ENCODE measurements at places on chromosomes 11 and 22.

GRCh38 chr11:45142241-45143055 is 4.0 kb upstream of the PRDM11 start:
- DNase-seq = no peak

- DNase-seq = no peak
Measured at GRCh38 chr22:36252754-36253522, at the start of gene APOL1. Gene APOL1 (plus strand): TSS chr22:36253133. CDS start chr22:36254956, 1,823 bp downstream.

GRCh38 chr11:133172349-133172748 is 360.0 kb downstream of the OPCML start:
- no peak for DNase-seq

DNA sequence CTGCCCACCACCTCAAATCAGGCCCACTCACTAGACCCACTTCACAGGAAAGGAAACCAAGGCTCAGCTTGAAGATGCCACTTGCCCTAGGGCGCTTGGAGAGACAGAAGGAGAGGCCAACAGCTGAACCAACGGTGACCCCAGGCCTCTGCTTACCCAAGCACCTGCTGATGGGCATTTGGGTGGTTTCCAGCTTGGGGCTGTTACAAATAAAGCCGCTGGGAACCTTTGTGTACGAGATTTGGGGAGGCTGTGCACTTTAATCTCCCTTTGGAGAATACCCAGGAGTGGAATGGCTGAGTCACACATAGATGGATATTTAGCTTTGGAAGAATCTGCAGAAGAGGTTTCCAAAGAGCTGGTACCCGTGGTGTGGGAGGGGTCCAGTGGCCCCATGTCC is 50.9 kb upstream of the LINC01488 start:
- no peak for DNase-seq

DNA sequence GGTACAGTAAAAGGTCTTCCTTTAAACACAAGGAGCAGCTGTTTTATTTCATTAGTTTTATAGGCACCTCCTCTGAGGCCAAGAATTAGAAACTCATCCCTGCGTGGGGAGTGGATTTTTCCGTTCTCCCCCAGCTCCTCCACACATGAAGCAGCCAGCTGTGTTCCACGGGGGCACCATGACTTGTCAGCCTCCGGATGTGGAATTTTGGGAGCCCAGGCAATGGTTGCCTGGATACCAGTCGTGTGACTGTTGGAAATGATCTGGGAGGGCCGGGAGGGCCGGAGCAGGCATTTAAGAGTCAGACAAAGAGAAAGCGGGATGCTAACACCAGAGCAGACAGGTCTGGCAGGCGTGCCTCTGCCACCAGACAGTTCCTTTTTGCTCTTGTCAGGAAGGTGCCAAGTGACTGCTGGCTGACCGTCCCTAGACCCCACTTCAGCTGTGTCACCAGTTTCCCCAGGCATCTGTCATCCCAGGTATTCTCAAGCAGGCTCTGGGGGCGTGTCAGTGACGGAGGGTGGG is 15.9 kb upstream of the CDC42EP2 start:
- no peak for DNase-seq

Data from NCI-H2081 treated with DMSO at 0.1 percent for 48 hours (cell line).